ENCODE measurements at places on chromosomes 13 and 19.

DNA sequence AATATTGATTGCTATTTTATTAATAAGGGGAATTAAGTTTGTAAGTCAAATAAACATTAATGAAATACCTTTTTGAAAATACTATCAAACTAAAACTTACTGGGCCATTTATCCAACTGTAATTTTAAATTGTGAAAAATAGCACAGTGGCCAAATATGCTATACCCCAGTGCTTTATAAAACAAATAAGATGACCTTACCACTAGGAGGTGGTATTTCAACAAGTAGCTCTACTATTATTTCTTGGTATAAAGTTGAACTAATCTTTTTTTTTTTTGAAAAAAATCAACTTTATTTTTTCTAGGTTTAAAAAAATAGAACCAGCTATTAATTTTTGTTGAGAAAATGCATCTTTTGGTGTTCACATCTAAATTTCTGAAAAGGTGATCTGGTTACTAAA lies 14.7 kb downstream of the LACC1 start:
- no peaks in the 10 kb centered on the region for H3K27me3 ChIP-seq
- no peak for DNase-seq
- no peak overlapping the region for H3K27ac ChIP-seq
- no peaks in the 10 kb centered on the region for H3K4me1 ChIP-seq

- H3K27ac ChIP-seq = no peak overlapping the region
- H3K27me3 ChIP-seq = peaks cover 20% of the 10 kb centered on the region
- no peak for DNase-seq
- peak overlapping the region; percentile 44 for H3K4me3 ChIP-seq
Measured at GRCh38 chr19:45774765-45775164, 5.7 kb upstream of the SIX5 start.

DNA sequence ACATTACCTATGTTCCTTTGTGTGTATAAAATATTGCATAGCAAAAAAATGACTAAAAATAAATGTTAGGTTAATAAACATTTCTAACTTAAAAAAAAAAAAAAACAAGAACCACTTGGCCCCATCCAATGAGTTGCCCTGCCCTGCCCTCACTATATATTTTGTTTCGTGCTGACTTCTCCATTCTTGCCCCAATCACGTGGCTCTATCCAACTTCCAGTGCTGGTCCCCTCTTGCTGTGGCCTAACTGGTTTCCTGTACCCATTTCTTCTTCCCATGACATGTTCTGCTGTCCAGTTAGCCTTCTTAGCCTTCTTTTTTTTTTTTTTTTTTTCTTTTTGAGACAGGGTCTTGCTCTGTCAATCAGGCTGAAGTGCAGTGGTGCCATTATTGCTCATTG lies 151.6 kb downstream of the FOXO1 start:
- peaks cover 15% of the 10 kb centered on the region for H3K4me1 ChIP-seq
- H3K27me3 ChIP-seq = no peaks in the 10 kb centered on the region
- no peak for DNase-seq

GRCh38 chr13:43861863-43862262 lies 17.7 kb downstream of the CCDC122 start:
- no peaks in the 10 kb centered on the region for H3K27me3 ChIP-seq
- no peaks in the 10 kb centered on the region for H3K4me1 ChIP-seq
- no peak overlapping the region for H3K4me3 ChIP-seq
- DNase-seq = no peak
- peaks cover 24% of the 10 kb centered on the region for H3K36me3 ChIP-seq
- no peak overlapping the region for H3K27ac ChIP-seq
